ENCODE measurements at places on chromosomes 7 and 10.
A peak's percentile ranks its signal among the peaks of the same experiment; 100 is the strongest.

DNA sequence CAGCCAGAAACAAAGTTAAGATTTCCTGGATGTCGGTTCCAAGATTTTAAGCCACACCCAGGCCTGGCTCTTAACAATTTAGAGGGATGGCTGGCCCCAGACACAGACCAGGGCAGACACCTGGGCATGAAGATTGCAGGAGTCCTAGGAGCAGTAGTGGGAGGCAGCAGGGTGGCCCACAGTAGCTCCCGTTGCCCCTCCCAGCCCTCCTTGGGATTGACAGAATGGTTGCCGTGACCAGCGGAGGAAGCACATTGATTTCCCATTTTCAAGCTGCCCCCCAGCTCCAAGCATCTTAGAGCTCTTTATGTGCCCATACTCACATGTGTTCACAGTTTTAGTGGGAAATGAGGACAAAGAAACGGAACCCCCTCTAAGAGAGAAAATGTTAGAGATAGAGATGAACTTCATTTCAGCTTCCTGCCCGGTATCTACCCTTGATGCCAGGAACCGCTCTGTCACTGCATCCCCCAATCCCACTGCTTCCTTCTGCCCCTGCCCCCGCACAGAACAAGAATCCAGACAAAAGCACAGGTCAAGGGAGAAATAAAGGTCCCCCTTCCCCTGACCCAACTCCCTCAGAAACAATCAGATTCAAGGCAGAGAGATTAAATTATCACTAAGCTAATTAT, 101.1 kb downstream of the PLXNA4 start:
- DNase-seq = no peak

- peak; percentile 88 for DNase-seq
These were observed 155.2 kb upstream of the BMPER start for GRCh38 chr7:33750177-33750576.

DNA sequence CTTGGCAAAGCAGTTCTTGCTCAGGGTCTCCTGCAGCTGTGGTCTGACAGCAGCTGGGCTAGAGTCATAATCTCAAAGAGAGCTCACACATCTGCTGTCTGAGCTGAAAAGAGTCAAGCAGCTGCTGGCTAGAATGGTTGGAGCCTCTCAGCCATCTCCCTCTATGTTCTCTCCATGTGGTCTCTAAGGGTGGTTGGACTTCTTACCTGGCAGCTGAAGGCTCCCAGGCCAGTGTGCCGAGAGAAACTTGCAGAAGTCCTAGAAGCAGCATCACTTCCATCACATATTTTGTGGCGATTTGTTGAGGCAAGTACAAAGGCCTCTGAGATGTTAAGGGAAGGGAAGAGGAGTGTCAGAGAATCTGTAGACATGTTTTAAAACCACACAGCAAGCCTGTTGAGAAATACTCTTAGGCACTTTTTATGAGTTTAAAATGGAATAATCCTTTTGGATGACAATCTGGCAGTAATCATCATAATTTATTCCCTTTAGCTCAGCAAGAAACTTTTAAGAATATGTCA, 93.2 kb downstream of the REEP3 start:
- DNase-seq = peak; percentile 56

DNA sequence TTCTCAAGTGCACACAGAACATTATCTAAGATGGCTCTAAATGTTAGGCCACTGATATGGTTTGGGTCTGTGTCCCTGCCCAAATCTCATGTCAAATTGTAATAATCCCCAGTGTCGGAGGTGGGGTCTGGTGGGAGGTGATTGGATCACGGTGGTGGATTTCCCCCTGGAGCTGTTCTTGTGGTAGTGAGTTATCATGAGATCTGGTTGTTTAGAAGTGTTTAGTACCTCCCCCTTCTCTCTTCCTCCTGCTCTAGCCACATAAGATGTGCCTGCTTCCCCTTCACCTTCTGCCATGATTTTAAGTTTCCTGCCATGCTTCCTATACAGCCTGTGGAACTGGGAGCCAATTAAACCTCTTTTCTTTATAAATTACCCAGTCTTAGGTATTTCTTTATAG, 11.2 kb upstream of the GSTK1 start:
- no peak for DNase-seq

DNA sequence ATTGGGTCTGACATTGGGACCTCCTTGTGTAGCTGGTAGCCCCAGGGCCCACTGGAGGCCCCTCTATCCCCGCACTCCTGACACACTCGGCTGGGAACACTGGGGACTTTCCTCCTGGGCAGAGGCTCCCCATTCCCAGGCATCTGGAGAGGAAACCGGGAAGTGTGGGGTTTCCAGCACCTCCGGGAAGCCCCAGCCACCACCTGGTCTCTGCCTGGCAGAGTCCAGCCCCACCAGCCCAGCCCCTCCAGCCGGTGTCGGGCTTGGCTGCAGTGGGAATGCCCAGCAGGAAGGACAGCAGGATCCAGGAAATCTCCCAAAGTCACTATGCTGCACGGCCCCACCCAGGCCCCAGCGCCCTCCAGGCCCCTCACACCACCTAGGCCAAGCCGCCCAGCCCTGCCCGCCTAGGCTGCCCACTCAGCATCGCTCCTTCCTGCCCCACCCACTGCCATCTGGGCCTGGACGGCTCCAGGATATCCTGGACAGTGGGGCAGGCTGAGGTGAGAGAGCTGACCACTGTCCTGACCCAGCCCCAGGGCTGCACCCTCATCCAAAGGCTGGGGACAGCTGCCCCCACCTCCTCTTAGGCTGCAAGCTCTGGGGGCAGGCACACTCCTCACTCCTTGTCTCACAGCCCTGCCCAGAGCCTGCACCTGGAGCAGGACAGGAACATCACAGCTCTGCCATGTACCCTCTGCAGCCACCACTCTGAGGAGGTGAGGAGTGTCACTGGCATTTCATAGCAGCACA, 11.8 kb downstream of the RASGEF1A start:
- DNase-seq = no peak

DNA sequence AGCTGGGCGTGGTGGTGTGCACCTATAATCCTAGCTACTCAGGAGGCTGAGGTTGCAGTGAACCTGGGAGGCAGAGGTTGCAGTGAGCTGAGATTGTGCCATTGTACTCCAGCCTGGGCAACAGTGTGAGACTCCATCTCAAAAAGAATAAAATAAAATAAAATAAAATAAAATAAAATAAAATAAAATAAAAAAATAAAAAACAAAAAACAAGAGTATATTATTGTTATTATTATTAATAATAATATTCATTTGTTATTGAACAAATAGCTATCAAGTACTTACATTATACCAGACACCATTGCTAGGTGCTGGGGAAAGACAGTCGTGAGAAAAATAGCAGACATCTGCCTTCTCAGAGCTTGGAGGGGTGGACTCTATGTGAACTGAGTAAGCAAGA, 24.1 kb downstream of the PAX2 start:
- DNase-seq = no peak

- no peak for DNase-seq
These were observed 12.2 kb upstream of the BMPR1A start for GRCh38 chr10:86744067-86744725.

- DNase-seq = no peak
These were observed 434.2 kb downstream of the PARD3 start for GRCh38 chr10:34380856-34381255.

GRCh38 chr7:107501593-107501992, 31.7 kb downstream of the GPR22 start:
- peak; percentile 29 for DNase-seq

GRCh38 chr7:30321089-30321881, 36.9 kb downstream of the ZNRF2 start:
- no peak for DNase-seq

DNA sequence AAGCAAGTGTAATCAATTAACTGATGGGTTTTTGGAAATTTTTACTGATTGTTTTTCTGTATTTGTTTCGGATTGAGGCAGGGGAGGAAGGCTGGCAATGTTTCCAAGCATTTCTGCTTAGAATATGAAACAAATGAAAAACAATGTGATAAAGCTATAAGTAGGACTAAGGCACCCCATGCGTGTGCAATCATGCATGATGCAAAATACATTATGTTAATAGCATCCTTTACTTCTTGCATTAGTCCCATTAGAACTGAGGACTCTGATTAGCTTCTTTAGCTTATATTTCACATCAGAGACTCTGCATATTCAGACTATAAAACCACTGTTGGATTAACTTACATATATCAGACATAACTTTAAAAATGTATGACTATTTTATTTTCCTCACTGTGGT, 48.7 kb upstream of the AGMO start:
- no peak for DNase-seq

GRCh38 chr10:70221030-70221429, 12.2 kb downstream of the PPA1 start:
- no peak for DNase-seq

DNA sequence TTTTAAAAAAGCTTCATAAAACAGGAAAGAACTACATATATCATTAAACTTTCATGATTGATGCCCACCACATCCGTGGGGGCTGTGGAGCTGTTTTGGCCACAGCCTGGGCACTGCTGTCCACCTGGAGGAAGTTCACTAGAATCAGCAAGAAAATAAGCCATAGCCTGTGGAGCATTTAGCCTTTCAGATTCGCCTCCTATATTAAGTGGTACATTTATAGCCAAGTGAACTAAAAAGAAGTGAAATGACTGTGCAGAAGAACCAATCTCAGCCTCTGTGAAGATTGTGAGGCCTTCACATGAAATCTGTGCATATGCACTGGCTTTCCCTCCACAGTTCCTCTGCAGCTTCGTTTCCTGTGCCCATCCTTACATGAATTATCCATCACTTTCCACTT, 23.5 kb downstream of the WNT16 start:
- DNase-seq = no peak

- DNase-seq = peak; percentile 95
These were observed 131.9 kb downstream of the KCNMA1 start for GRCh38 chr10:77505431-77506334.

GRCh38 chr7:106332201-106332600, 47.4 kb upstream of the NAMPT start:
- no peak for DNase-seq

GRCh38 chr10:48770561-48771089, 86.0 kb downstream of the WDFY4 start:
- no peak for DNase-seq

DNA sequence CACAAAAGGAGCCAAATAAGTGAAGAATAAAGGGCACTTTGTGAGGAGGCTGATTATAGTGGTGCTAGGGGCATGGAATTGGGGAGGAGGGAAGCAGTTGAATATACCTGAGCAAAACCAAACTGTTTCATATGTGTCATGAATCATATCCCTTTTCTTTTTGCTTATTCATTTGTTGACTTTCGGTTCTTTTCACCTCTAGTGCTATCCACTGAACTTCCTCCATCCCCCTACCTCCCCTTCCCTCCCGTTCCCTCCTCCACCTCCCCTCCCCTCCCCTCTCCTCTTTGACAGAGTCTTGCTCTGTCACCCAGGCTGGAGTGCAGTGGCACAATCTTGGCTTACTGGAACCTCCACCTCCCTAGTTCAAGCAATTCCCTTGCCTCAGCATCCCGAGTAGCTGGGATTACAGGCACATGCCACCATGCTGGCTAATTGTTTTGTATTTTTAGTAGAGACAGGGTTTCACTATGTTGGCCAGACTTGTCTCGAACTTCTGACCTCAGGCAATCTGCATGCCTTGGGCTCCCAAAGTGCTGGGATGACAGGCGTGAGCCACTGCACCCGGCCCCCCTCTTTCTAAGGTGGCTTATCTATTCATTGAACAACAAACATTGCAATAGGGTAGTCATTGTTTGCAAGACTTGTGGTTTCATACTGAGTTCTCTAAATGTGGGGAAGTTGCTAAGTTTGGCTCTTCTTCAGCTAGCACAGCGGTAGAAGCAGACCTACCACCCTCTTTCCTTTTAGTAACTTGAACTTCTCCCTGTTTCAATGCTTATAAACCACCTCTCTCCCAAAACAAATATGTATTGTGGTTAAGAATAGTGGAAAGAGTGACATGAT, 150.4 kb upstream of the PRPS1L1 start:
- DNase-seq = no peak

DNA sequence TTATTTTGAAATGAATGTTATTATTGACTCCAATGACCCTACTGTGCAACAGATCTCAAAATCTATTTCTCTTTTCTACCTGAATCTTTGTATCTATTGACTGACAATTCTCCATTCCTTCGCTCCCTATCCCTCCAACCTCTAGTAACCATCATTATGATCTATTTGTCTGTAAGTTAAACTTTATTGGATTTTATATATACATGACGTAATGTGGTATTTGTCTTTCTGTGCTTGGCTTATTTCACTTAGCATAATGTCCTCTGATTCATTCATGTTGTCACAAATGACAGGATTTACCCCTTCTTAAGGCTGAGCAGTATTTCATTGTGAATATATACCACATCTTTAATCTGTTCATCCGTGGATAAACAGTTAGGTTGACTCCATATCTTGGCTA, 200.4 kb upstream of the SORCS1 start:
- DNase-seq = no peak

- DNase-seq = no peak
These were observed 59.9 kb downstream of the WDR37 start for GRCh38 chr10:1116051-1116450.

- DNase-seq = no peak
These were observed 78.6 kb upstream of the MAGI2 start for GRCh38 chr7:79531905-79532664.

- no peak for DNase-seq
These were observed 226.3 kb downstream of the GLI3 start for GRCh38 chr7:42010751-42011150.

DNA sequence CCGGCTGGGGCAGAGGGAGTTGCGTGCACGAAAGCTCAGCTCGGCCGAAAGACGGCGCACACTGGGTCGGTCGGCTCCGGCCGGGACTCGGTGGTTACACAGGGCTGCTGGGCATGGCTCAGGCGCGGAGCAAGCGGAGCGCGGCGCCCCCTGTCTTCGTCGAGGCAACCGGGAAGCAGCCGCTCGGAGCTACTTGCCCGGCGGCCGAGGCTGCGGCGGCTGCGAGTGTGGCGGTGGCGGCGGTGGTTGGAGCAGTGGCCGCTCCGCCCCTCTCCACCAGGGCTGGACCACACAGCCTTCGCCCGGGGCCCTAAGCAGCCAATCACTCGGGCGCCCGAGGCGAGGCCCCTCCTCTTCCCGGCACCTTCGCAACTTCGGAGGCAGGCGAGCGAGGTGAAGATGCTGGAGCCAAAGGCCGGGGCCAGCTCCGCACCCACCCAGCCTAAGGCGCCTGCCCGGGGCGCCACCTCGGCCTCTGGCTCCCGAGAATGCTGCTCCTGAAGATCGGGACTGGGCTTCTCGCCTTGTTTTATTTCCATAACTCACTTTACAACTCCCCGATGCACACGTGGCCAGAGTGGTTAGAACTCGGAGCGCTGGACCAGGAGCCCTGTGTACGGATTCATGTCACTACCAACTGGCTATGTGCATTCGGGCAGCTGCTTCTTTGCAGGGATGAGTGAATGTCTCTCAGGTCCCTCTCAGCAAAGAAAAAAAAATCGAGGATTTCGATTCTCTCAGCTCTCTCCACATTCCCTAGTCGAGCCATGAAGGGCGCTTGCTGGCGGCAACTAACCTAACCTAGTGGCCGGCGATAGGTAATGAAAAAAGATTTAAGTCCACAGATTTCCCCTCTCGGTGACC, at the start of gene TLL2:
TLL2 (minus strand) TSS at position 229 of the 864 bp plus-strand sequence. CDS start 241 bp downstream, outside the sequence.
- DNase-seq = peak; percentile 87
